Caudate nucleus (tissue), 63 donors: ENCODE measurements at places on chromosomes 7 and 10.

- DNase-seq = no peak
Observed at GRCh38 chr10:97752956-97753355, 16.0 kb downstream of the ZFYVE27 start.

- no peak for DNase-seq
Observed at GRCh38 chr10:71233482-71233892, 21.1 kb downstream of the UNC5B start.

DNA sequence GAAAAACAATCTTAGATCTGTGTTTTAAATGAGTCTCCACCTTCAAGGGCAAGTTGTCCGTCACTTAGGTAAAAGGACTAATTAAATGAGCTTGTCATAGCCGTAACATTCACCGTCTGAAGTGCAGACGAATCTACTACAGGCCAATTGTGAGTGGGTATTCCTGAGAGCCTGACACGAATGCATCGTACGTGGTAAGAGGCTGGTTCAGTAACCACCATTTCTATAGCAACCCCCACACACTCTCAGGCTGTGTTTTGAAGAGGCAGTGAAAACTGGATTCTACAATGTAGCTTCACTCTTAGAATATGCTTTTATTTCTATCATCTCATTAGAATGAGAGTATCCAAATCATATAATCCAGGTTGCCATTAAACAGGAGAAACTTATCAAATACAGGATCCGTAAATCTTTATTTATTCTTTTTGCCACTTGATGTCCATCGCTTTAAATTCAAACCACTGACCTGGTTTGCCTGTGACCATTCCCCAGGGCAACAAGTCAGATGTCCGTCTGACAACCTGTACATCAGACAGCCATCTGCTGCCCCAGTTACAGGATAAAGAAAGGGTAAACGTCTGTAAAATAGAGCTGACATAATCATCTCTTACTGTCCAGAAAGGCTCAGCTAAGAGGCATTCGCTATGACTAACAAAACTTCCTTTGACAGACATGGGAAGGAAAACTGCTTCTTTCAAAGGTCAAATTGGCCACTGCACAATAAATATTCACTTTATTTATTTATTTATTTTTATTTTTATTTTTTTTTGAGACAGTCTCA is 70.3 kb upstream of the NMT2 start:
- DNase-seq = no peak

GRCh38 chr10:22673785-22674572 is 40.4 kb downstream of the PIP4K2A start:
- DNase-seq = no peak

DNA sequence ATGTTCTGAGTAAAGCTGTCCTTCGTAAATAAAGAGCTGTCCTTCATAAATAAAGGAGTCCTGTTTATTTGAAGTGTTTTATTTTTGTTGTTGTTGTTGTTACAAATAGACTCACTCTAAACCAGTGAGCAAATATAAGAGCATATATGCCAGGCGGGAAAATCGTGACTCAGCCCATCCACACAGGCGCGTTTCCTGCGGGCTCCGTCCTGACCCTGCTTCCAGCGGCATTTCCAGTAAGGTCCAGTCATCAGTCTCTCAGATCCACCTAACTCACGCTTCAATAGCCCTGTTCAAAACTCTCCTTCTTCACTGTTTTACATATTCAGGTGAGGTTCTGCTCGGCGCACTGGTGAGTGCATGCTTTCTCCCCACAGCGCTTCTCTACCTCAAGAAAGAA is 277.2 kb upstream of the ADARB2 start:
- DNase-seq = no peak

DNA sequence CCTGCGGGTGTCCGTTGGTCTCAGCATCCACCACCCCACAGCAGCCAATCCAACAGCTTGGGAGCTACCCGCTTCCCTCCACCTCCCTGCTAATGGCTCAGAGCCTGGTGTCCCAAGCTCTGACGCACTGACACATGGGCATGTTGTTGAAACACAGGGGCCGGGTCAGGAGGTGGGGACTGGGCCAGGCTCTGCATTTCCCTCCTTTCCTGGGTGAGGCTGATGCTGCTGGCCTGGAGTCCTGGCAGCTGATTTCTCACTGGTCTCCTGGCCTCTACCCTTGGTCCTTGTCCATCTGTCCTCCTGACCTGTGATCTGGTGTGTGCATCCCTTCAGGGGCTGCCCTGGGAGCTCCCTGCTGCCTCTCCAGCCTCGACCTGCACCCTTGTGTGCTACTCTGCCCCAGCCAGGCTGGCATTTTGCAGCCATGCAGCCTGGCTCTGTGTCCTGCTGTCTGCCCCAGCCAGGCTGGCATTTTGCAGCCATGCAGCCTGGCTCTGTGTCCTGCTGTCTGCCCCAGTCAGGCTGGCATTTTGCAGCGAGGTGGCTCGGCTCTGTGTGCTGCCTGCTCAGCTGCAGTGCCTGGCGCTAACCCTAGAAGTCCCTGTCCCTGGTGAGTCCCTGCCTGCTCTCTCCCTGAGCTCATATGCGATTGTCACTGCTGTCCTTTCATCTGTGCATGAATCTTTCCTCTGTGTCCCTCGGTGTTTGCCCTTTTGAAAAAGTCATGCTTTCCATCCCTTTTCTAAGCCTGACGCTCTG is 14.0 kb downstream of the AMZ1 start:
- peak; percentile 59 for DNase-seq

DNA sequence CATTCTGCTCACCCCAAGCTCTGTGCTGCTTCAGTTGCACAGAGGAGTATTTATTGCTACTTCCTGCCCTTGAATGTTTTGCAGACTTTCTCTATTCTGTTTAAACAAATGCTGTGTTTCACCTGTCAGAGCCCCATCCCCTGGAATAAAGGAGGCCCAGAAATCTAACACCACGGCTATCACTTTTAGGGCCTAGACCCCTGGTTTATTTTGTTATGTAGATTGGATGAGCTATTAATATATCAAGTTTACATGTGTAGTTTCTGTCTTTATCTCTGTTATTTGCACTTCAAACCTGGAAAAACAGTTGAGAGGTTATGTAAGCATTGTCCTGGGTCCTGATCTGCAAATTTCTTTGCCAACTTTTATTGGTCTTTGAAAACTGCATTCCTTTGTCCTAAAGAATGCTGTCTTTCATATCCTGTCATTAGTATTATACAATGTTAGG is 630.1 kb downstream of the PARD3 start:
- no peak for DNase-seq

- no peak for DNase-seq
Observed at GRCh38 chr10:102230861-102231356, 4.8 kb downstream of the ELOVL3 start.

GRCh38 chr7:30422922-30423321 is 55.7 kb downstream of the NOD1 start:
- DNase-seq = no peak

DNA sequence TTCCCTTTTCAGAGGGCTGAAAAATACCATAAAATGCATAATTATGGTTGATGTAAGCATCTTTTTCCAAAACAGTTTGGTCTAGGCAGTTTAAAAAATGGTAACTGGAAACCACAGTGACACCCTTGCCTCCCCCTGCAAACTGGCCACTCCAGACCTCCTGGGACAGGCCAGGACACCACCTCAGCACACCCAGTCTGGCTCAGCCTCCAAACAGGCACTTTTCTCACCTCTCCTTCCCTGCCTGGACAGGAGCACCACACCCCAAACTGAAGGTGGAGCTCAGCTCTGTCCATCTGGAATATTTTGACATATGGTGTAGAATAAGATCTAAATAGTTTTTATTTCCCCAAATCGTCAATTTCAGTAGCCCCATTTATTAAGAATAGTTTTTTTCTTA is 78.5 kb downstream of the CDK14 start:
- DNase-seq = no peak

GRCh38 chr7:138608275-138608674 is 92.9 kb downstream of the SVOPL start:
- DNase-seq = no peak

- peak; percentile 39 for DNase-seq
Observed at GRCh38 chr7:70694434-70694970, 437.4 kb upstream of the GALNT17 start.

DNA sequence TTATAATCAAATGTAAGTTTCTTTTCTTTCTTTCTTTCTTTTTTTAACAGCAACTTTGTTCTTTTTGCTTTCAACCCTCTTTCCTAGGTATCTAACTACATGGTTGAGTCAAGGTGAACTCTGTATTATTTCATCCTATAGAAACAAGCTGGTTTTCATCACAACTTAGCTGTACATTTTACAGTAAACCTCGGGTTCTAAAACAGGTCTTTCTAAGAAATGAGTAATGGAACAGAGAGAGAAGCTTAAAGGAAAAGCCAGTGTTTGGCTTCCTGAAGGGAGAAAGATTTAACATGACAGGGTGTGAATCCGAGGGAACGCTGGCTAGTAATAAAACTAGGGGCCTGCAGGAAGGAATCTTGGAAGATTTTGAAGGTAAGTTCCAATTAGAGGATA is 143.4 kb upstream of the ITGB1 start:
- no peak for DNase-seq

DNA sequence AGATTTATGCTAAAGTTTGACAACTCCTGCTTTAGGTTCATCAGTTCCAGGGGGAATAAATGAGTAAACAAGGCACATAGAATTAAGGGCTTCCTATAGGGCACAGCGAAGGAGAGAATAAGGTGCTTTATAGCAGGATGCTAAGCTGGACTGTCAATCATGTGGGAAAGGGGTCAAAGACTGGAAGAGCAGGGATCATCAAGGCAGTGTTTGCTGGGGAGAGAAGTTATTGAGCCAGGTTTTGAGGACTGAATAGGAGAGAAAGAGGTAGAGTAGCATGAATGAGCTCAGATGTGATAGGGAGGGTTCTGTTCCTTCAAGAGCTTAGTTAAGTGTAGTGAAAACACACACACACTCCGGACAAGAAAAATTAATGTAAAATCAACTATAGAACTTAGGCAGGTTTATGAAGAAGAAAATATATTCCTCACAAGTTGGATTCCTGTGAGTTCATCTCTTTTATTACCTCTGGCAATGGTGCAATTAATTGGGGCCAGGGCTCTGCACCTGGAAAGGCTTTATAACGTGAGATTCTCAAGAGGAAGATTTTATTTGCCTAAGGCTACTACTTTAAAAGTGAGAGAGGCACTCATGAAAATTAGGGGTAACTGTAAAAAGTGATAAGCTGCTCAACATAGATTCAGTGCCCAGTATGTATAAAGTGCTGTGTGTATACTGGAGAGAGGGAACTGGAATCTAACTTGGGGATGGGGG is 222.4 kb downstream of the AUTS2 start:
- no peak for DNase-seq

DNA sequence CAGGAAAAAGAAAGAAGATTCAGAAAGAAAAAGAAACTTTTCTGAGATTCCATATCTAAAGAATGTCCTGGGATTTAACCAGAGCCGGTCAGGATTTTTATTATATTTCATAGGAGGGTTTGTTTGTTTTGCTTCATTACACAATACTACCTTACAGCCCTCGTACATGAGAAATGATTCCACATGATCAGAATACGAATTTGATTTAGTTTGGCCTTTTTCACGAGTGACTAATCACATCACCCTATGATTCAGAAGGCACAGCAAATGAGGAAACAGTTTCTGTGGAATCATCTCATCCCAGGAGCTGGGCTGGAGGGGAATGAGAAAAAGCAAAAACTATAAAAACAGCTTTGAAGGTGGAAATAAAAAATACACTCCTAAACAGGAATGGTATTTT is 54.7 kb upstream of the VWC2 start:
- no peak for DNase-seq

GRCh38 chr7:32891043-32891799 is at the start of gene KBTBD2:
KBTBD2 (minus strand) TSS chr7:32891760; CDS start chr7:32879604, 12,156 bp downstream.
- DNase-seq = peak; percentile 86

GRCh38 chr10:239109-239508 is 103.9 kb downstream of the ZMYND11 start:
- no peak for DNase-seq
